Neuronal stem cell (in vitro differentiated cells): ENCODE measurements at places on chromosomes 3 and 15.

DNA sequence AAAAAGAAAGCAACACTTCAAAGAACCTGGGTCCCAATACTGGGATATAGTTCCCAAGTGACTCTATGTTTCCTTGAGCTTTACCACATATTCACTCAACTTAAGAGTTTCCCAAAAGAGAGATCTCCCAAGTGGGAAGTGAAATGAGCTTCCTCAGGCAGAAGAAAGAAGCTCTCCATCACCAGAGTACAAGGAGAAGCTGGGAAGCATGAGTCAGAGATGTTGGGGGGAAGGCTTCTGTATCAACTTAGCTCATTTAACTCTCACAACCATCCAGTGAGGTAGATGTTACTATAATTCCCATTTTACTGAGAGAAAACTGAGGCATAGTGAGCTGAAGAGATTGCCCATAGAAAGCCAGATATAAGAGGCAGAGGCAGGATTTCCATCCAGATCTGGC lies 47.0 kb upstream of the TRIM42 start:
- no peak for DNase-seq

GRCh38 chr15:68154923-68155559 lies 50.1 kb downstream of the CALML4 start:
- peak; percentile 35 for DNase-seq

GRCh38 chr3:143697975-143698374 lies 150.3 kb downstream of the SLC9A9 start:
- no peak for DNase-seq

DNA sequence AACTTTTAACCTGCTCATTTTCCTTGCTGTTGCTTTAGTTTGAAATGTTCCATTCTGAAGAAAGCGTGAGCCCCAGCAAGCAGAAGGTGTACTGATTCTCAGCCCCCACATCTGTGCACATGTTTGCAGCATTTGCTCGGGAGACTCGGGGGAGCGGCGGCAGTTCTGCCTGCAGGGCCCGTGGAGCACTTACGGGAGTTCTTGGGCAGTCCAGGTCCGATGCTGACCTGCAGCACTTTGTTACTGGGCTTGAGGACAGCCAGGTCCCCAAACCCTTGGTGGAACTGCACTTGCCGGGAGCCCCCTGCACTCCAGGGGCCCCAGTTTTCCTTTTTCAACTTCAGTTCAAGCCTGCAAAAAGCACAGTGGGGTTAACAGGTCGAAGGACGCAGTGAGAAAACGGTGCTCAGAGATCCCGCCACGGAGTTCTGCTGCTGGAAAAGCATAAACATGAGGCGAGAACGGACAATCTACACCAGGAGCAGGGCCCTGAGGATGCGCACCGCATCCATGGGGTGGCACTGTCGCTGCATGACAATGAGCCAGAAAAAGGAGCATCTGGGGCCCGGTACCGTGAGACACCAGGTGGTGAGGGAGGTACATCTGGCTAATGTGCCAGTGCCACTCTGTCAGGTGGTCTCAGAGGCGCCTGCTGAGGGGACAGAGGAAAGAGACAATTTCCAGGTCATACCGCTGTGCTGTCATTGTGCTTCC lies 45.6 kb upstream of the LDHAL6B start:
- DNase-seq, result no peak

DNA sequence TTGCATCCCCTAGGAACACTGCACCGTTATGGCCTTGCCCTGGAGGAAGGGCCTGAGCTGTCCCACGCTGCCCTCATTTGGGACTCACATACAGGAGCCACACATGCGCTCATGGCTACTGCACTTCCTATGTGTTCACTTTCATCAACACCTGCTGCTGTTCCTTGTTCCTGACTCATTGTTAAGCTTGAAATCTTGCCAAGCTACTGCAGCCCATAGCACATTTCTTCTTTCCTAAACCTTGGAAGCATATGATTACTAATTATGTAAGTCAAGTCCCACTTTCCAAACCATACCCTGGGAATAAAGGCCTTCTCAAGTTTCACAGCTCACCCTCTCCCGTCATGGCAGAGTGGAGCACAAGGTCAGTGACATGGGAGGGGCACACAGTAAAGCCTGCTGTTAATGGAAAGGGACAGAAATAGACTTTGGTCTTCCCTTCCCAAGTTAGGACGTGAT lies 307.9 kb downstream of the CLSTN2 start:
- DNase-seq, result no peak

DNA sequence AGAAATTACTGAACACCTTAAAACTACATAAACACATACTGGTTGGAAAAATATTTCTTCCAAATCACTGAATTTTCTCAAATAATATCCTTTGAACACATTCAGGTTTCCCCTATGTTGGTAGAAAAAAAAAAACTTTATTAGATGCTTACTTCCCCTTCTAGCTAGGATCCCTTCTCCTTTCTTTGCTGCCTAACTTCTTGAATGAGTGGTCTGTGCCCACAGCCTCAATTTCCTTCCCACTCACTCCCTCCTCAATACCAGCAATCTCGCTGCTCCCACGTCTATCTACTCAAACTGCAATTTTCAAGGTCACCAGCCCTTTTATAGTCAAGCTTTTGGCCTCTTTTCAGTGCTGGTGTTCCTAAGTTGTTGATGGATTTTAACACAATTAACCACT lies 8.3 kb downstream of the CD200R1 start:
- DNase-seq, result no peak

GRCh38 chr3:122577409-122578031 lies at the start of gene PARP15:
Gene PARP15, plus strand, starts transcription at chr3:122577650. Its CDS starts 18 bp downstream, at chr3:122577668.
- DNase-seq, result no peak

DNA sequence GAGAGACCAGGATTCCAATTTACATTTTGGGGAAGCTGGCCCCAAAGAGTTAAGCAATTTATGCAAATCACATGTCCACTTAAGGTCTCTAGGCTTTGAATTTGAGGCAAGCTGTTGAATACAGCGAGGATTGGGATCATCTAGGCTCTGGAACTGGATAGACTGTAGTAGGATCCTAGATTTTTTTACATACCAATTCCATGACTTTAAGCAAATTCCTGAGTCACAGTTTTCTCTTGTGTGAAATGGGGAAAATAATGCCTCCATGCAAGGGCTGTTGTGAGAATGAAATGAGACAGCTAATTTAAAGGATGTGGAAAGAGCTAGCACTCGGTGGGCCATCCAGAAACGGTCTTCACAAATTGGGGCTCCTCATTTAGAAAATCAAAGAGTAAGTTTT lies 103.4 kb downstream of the MINAR1 start:
- DNase-seq, result no peak

DNA sequence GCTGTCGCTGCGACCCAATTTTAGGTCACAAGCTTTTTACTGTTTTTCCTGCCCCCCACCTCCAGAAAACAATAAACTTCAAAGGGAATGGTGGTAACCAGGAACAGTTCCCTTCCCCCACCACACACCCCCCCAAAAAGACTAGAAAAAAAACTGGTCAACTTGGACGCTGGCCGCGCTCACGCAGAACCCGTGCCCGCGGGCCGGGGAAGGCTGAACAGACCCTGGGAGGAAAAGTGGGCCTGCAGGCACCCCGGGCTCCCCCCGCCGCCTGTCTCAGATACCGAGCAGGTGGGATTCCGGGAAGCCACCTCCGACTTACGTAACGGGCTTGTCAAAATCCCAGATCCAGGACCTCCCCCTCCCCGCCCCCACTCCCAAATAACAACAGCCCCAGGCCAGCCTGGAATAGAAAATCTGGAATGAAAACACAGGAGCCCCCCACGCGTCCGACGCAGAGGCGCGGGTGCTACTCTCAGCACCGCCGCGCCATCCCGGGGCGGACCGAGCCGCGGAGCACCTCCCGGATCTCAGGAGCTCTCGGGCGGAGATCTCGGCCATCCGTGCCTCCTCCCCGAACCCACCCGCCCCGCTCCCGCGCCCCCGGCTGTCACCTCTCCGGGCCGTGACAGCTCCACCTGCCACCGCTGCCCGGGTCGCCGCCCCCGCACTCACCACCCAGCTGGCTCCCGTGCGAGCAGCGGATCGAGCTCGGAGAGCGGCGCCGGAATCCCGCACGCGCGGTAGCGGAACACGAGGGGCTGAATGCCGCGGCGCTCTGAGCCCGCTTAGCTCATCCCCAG lies 557 bp downstream of the DENND4A start:
- DNase-seq, result peak; percentile 63

DNA sequence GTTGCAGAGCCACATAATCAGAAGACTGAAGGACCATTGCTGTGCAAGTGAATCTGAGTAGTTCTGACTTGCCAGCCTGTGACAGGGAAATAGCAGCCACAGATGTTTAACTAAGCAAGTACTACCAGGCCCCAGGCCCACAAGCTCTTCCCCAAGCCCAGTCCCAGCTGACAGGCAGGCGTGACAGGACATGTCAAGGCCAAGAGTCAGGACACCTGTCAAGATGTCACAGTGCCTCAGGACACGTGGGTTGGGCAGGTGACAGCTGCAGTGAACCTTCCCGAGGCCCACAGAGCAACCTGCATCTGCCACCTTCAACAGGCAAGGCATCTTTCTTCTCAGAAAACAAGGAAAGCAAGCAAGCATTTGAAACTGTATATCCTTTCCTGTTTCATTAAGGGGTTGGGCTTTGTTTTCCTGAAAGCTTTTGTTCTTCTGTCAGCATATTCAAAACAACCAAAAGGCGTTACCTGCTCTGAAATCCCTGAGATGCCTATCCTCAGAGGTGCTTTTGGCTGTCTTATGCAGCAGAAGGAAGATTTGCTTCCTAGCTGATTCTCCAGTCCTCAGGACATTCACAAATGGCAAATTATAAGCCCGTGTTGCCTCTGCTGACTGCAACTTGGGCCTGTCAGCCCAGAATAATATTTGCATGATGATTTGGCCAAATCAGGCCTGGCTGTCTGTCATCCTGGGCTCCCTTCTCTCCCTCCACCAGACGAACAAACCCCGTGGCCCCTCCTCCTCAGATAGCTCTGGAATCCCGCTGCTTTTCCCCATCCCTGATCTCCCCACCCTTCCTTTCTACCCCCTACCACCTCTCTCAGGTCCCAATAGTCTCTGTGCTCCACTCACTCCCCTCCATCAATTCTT lies 171.8 kb upstream of the WNT5A start:
- no peak for DNase-seq

DNA sequence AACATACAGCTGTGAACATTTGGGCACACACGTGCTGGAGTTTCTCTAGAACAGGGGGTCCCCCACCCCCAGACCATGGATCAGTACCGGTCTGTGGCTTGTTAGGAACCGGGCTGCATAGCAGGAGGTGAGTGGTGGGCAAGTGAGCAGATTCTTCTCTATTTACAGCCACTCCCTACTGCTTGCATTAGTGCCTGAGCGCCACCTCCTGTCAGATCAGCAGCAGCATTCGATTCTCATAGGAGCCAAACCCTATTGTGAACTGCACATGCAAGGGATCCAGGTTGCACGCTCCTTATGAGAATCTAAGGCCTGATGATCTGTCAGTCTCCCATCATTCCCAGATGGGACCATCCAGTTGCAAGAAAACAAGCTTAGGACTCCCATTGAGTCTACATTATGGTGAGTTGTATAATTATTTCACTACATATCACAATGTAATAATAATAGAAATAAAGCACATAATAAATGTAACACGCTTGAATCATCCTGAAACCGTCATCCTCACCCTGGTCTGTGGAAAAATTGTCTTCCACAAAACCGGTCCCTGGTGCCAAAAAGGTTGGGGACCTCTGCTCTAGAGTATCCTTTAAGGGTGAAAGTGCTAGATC lies 25.8 kb downstream of the CHRM5 start:
- DNase-seq, result peak; percentile 12

- DNase-seq, result no peak
These were observed 89.8 kb downstream of the CADPS start for GRCh38 chr3:62785384-62785783.

- no peak for DNase-seq
These were observed 173.7 kb upstream of the CRBN start for GRCh38 chr3:3353153-3353552.

DNA sequence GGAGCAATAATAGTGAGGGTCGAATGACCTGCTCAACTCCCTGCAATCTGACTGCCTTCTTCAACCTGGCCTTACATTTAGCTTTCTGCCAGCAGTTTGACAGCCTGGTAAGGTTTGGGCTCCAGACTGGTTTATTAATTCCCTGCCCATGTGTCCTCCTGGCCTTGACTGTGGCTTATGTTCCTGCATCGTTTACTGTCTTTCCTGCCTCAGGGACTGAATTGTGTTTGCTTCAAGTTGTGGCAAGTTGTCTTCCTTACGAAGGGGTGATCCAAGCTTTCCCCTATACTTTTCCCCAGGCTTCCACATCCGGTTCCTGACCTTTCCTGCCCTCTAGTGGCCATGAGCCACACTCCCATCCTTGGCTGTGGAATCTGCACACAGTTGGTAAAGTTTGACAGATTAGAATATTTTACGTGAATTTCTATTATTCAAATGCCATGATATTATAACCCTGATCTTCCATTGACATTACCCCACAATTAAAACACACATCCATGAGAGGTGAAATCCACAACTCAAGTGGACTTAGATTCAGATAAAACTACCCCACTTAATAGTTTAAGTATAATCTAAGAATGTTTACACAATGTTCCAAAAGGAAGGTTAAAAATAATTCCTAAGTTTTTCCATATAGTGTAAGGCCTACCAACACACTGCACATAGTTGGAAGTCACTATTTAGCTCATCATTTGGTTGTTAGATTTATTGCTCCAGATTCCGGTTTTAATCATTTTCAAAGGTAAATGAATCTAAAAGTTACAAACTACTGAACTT lies 95.7 kb downstream of the NEDD4 start:
- DNase-seq, result peak; percentile 54

DNA sequence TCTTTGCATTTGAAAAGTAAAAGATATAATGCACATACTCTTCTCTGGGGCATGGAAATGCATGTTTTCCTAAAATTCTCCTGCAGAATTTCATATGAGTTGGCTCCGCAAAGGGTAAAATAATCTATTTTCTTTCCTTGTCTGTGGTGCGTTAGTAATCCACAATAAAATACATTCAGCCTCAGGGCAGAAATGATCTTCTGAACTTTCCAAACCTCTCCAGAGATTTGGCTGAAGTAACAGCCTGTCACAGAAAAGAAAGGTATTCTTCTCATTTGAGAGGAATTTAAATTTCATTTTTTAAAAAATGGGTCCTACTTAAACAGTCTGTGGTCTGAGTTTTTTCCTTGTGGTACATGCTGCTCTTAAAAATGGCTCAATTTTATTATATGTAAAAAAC lies 182.7 kb upstream of the DCBLD2 start:
- no peak for DNase-seq

GRCh38 chr15:58331560-58331912 lies 100.3 kb upstream of the LIPC start:
- no peak for DNase-seq

DNA sequence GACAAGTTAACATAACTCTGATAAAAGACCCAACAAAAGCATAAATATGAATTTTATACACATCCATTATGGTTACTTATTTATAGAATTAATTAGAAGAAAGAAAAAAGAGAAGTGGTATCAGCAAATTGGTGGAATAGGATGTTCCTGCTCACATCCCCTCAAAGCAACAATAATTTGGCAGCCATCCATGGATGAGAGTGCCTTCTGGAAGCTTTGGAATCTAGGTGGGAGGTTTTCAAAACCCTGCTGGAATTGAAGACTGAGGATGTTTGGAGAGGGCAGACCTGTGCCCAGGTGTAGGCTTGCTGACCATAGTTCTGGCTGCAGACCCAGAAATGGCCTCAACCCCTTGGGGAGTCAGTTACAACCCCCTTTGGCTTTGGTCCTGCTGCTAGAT lies 91.2 kb downstream of the EDEM1 start:
- DNase-seq, result no peak
